T-cell (primary cell): ENCODE measurements at places on chromosomes 3 and 15. TPM values are rescaled to one million over a fixed set of nuclear protein-coding genes. Genes with fewer than 3 reads are reported as not detected.

DNA sequence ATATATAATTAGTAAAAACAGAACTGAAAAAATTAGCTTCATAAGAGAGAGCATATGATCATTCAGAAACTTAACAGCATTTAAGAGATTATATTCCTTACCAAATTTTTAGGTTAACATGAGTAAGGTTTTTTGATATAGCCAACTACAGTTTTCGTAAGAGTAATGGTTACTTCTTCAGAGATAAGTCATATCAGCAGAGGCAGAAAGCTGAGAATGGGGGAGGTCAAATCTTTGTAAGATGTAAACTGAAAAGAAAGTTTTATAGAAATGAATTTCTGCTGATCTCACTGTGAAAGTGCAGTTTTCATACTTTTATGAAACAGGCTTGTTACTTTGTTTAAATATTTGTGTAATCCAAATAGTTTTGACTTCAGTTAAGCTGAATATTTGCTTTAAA is 193.3 kb downstream of the ZBTB20 start:
- peaks cover 2% of the 10 kb centered on the region for H3K36me3 ChIP-seq
- H3K27ac ChIP-seq = no peak overlapping the region
- no peaks in the 10 kb centered on the region for H3K27me3 ChIP-seq
- H3K4me3 ChIP-seq = no peak overlapping the region

DNA sequence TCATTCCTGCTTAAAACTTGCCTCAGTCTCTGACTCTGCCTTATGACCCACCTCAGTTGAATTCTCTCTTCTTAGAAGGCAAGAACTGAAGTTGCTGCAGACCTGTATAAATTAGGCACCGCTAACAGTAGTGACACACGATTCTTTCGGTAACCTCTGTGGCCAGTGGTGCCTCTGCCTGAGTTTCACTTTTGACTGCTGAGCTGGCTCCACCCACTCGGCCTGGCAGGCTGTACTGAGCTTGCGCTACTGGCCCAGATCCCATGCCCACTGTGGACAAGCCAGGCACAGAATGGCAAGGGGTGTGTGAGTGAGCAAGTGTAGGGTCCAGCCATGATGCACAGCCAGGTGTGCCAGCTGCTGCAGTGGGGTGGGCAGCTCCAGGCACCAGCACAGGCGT is 19.1 kb upstream of the EIF1B start:
- H3K27ac ChIP-seq = peak overlapping the region; percentile 58
- H3K4me1 ChIP-seq = no peaks in the 10 kb centered on the region
- H3K4me3 ChIP-seq = peak overlapping the region; percentile 18
- peaks cover 6% of the 10 kb centered on the region for H3K36me3 ChIP-seq
- H3K27me3 ChIP-seq = no peaks in the 10 kb centered on the region
- peak; percentile 16 for DNase-seq

SMCO1 gene
- total RNA-seq = not detected

DNA sequence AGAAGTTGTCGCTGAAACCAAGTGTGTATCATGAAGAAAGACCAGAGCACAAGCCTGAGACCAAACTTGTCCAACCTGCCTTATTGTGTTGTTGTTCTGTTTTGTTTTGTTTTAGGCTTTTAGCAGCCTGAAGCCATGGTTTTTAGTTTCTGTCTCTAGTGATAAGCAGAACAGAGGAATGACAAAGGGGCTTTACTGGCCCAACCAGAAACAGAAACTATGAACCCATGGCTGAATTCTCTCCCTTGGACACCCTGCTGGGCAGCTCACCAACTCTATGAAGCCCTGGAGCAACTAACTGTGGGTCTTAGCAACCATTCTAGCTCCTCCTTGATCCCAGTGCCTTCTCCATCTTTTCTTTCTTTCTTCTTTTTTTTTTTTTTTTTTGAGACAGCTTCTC is 30.3 kb downstream of the HCLS1 start:
- no peak for DNase-seq
- H3K4me1 ChIP-seq = no peaks in the 10 kb centered on the region
- H3K27me3 ChIP-seq = no peaks in the 10 kb centered on the region
- H3K4me3 ChIP-seq = no peak overlapping the region
- no peak overlapping the region for H3K27ac ChIP-seq

GRCh38 chr3:135141160-135141559 is 346.1 kb downstream of the EPHB1 start:
- no peak overlapping the region for H3K4me3 ChIP-seq
- no peaks in the 10 kb centered on the region for H3K36me3 ChIP-seq
- no peak for DNase-seq
- no peak overlapping the region for H3K27ac ChIP-seq

GRCh38 chr3:69082805-69083204 is 1.9 kb upstream of the ARL6IP5 start:
- no peak overlapping the region for H3K4me3 ChIP-seq
- H3K36me3 ChIP-seq = no peaks in the 10 kb centered on the region
- DNase-seq = peak; percentile 30
- no peaks in the 10 kb centered on the region for H3K27me3 ChIP-seq
- peak overlapping the region; percentile 90 for H3K27ac ChIP-seq
- H3K4me1 ChIP-seq = peaks cover 52% of the 10 kb centered on the region

PPM1M gene
- 63.4 TPM for total RNA-seq

NTRK3 gene
- total RNA-seq = not detected
